ENCODE measurements at places on chromosomes 13 and 19.

GRCh38 chr19:32881766-32882165 is 12.2 kb upstream of the SLC7A9 start:
- no peak for DNase-seq

GRCh38 chr19:32104850-32105235 is 240.6 kb upstream of the ZNF507 start:
- DNase-seq = no peak

GRCh38 chr19:2027361-2027760 is 11.8 kb upstream of the BTBD2 start:
- DNase-seq = no peak

DNA sequence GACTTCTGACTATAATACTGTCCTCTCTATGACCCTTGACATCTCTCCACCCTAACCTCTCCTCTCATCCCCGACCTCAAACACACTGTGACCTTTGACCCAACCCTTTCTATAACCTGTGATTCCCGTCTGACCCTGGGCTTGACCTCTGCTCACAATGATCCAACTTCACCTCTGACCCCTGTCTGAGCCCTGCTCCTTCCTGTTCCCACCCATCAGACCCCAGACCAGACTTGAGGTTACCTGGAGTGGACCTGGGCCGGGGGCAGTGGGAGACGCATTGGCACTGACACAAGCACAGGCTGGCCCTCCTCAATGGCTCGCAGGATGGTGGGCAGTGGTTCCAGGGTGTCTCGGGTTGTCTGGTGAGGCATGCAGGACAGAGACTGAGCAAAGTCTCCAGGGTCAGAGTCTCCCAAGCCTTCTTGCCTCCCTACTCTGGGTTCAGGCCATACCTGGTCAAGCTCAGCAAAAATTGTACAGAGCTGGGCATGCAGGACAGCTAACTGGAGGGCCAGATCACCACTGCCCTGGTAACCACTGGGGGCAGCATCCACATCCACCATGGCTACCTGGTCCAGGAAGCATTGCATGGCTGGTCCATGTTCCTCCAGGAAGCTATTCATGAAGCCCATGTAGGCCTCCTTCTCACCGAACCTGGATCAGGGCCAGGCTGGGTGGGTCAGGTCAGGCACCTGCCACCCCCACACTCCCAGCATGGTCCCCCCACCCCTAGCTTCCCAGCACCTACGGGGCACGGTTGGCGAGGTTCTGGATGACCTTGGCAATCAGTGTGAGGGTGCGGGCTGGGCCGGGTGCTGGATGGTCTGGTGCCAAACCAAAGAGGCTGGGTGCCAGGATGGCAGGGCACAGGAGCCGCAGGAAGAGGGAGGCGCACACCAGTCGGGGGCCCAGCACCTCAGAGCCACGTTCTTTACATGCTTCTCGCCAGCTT is 4.4 kb upstream of the WIZ start:
- DNase-seq = no peak

GRCh38 chr13:52652980-52653303 is 306 bp downstream of the SUGT1 start:
- no peak for DNase-seq

All from nucleus accumbens (tissue), 56 donors.